NCI-H1105 (cell line): ENCODE measurements at places on chromosomes 5 and 9.

- no peak for DNase-seq
Measured at GRCh38 chr9:6960777-6961176, 203.0 kb downstream of the KDM4C start.

- DNase-seq: no peak
Measured at GRCh38 chr9:99537996-99538395, 283.7 kb upstream of the NR4A3 start.

DNA sequence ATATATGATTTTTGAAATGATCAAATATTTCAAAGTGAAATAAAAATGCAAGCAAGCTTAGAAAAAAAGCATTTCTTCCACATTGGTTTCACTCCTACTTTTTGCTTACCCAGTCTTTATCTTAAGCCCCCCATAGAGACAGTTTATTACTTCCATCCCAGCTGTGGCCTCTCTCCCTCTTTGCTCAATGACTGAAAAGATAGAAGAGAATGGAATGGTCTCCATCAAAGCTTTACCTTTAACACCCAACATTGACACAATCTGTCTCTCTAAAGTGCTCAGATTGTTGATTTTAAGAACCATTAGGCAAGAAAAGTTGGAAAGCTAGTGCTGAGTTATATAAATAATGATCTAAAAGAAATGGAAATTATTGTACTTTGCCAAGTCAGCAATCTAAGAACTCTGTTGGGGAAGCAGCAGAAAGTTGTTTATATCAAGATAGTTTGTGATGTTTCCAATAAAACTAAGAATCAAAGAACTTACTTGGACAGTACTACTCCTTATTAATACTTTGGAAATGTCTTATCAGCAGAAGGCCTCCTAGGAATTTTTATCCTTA lies 277.5 kb upstream of the NREP start:
- DNase-seq: no peak

DNA sequence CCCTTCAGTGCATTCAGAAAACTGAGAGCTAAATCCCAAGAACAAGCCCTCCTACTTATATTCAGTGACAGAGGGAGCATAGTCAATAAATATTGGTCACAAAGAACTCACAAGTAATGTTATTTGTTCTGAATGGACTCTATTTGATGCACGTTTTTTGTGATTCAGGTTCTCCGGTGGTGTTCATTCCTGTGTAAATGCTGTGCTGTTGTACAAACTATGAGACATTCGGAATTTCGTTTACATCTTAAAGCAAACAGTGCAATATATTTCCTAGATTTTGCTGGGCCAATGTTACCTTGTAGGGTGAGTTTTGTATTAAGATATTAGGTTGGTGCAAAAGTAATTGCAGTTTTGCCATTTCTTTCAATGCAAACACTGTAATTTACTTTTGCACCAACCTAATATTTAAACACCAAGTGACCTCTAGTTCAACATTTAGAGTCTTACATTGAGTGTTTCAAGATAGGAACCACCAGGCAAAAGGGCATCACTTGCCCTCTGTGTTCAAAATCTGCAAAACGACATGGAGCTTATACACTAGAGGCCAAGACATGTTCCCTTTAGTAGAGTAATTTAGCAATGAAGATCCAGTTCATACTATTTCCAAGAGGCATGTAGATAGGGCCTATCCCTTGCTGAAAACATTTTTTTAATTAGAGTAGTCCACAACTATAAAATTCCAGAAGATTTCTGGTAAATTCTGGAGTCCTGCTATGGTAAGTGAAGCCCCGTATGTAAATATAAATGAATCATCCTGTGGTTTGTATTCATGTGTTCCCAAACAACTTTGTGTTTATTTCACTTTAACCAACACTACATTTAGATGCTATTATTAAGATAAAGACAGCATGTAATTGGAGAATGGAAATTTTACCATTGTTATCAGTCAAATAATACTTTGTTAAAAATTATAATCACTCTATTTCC lies 444.0 kb upstream of the PTGER4 start:
- DNase-seq: no peak

DNA sequence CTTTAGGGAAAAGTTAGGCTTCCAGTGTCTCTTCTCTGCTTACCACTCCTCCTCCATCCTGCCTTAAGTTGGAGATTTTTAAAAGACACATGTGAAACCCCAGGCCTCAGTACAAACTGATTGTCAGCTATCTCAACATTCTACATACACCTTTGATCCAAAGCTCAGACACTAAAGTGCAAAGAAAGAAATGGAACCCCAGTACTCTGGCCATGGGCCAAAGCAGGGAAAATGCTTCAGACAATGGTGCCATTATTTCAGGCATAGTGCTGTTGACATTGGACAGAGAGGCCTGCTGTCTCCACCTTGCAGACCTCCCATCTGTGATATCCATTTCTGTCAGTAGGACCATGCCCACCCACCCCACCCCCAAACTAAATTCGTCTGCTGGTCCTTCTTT lies 49.1 kb downstream of the G3BP1 start:
- DNase-seq: no peak

GRCh38 chr9:98805506-98806272 lies 1.8 kb upstream of the GALNT12 start:
- no peak for DNase-seq

GRCh38 chr5:123439709-123440108 lies 16.5 kb upstream of the CEP120 start:
- no peak for DNase-seq

- no peak for DNase-seq
Measured at GRCh38 chr5:132262882-132263547, 5.5 kb downstream of the PDLIM4 start.

DNA sequence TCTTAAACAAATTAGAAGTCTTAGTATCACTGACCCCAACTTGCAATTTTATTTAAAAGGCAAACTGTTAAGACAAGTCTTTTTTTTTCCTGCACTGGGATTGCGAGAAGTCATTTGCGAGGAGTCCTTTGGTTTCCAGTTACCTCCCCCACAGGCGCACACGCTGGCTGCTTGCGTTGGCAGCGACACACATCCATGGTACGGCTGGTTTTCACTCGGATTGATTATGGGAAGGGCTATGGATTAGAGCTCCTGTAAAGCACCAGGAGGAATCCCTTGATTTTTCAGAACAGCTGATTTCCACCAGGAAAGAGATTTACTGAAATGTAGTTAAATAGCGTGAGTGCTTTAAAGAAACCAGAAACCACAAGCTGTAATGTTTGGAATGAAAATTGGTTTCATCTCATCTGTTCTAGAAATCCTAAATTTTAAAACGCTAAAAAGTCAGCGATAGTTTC lies 737 bp downstream of the SLC1A3 start:
- DNase-seq: no peak

GRCh38 chr9:74753650-74754049 lies 134.1 kb downstream of the TRPM6 start:
- no peak for DNase-seq
